CD4-positive, alpha-beta memory T cell (primary cell): ENCODE measurements at places on chromosomes 7 and 10. TPM values are rescaled to one million over a fixed set of nuclear protein-coding genes. Genes with fewer than 3 reads are reported as not detected.

DNA sequence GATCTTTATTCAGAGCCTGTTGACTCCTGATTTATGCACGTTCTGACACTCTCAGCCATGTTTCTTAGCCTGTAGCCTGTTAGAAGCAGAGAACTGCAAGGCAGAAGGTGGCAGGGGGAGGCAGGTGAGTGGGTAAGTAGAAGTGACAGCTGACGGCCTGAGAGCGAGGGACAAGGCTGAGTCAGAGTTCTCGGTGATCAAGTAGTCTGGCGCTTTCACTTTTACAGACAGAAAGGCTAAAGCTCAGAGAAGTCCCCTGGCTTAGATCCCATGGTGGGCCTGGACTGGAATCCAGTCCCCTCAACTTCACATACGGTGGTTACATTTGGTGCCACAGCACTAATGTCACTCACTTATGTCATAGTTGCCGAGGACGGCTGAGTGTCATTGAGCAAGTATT is 139.0 kb downstream of the TACC2 start:
- DNase-seq: no peak

- no peak for DNase-seq
Observed at GRCh38 chr10:78178940-78179339, 145.3 kb downstream of the RPS24 start.

CCDC6 gene
- 6.1 TPM for polyA plus RNA-seq

TUBB8 gene
- polyA plus RNA-seq: not detected

DNA sequence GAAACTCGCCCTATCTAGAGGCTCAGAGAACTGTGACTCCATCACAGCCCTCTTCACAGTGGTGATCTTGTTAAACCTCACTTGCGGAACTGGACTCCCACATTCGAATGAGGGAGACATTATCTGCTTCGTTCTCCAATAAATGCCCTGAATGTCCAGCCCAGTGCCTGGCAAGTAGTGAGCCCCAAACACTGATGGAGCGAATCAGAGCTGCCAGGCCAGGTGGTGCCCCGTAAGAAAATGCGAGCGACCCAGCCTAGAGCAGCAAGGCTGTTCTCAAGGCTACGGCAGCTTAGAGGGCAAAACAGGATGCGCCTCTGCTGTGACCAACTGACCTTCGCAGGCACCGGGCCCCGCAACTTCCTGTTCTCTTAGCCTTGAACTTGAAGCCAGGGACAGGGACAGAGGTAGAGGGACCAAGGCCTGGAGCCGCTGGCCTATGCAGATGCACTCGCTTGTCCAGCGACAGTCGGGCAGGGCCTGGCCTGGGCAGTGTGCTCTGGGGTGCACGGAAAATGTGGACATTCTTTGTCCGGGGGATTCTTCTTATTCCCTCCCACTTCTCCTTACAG is 217.6 kb downstream of the TCERG1L start:
- no peak for DNase-seq

- DNase-seq: no peak
Observed at GRCh38 chr10:113450046-113450804, 102.6 kb upstream of the HABP2 start.

GRCh38 chr7:117673839-117674238 is 194.0 kb downstream of the CFTR start:
- no peak for DNase-seq

- DNase-seq: no peak
Observed at GRCh38 chr10:125233726-125234125, 73.4 kb upstream of the CTBP2 start.

DNA sequence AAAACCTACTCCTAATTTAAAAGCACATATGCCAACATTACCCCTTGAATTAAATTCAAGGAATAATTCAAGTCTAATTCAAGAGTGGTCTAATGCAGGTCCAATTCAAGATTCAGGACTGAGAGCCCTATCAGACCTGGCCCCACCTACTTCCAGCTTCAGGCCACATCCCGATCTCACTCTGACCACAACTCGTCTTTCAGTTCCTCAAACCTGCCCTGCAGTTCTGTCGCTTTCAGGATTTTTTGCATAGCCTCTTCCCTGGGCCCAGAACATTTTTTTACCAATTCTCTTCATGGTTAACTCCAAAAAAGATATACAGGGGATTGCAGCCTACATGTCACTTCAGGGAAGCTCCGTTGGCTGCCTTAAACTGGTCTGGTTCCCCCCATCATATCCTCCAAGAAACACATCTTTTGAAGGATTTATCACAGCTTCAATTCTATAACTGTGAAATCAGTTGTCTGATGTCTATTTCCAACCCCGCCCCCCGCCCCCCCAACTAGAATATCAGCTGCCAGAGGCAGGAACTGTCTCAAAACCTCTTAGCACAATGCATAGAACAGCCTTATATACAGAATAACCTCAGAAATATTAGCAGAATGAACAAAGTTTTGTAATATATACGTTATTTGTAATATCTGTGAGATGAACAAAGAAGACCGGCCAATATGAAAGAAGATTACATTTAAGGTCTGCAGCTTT is 20.8 kb downstream of the CCDC6 start:
- no peak for DNase-seq

KLF14 gene
- polyA plus RNA-seq: not detected

GRCh38 chr10:9469663-9470205 is 1415.2 kb downstream of the GATA3 start:
- DNase-seq: no peak

GDF10 gene
- 0.75 TPM for polyA plus RNA-seq

DNA sequence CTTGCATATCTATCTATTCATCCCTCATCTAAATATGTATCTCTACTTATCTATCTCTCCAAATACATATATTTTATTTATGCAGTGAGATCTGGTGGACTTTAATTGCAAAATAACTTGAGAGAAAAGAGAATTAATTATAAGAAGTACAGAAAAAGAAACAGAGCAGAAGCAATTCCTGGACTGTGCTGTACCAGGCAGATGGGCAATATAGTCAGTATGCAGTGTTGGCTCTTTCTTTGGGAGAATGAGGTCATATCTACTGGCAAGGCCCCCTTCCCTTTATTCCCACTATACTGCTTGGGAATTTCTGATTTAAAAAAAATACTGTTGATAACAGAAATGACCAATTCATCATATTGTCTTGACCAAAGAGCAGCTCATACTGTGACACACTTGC is 49.0 kb upstream of the TOMM7 start:
- no peak for DNase-seq

- no peak for DNase-seq
Observed at GRCh38 chr7:38068461-38068860, 109.6 kb upstream of the STARD3NL start.

GRCh38 chr10:58807629-58808022 is 295.0 kb downstream of the BICC1 start:
- DNase-seq: no peak

CACNA2D1 gene
- not detected for polyA plus RNA-seq

GRCh38 chr10:88253622-88254021 is 329.5 kb downstream of the RNLS start:
- no peak for DNase-seq

- no peak for DNase-seq
Observed at GRCh38 chr10:97718659-97719142, 5.2 kb downstream of the MARVELD1 start.

DNA sequence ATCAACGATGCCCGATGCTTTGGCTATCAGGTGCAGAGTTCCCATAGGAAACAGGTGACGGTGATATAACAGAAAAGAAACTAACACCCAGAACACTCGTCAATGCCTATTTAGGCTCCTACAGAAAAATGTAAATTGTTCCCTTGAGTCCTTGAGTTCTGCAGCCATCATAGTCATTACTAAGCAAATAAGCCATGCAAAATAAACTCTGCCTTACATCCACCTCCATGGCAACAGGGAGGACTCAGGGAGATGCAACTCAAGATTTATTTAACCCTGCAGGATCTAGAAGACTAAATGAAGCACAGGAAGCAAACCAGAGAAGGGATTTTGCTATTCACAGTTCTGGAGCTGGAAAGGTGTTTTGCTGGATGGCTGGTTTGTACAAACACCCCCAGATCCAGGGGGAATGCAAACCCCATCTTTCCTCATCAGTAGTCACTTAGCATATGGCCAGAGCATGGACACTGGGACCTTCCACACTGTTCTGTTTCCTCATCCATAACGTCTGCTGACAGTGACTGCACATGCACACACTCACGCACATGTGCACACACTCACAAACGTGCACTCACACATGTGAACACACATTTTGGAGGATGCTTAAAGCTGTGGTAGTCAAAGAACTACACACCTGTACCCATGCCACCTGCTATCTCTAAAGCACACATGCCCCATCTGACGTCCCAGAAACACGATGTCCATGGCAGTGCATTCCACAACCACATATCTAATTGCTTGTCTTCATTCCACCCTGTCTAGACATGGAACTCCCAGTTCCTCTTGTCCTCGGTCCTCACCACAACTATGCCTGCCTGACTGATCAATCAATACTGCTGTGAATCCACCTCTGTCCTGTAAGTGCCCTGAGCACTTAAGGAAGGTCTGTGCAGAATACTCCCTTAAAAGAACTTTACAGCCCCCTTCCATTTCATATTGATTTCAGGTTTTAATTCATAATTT is 178.2 kb downstream of the COBL start:
- no peak for DNase-seq

- no peak for DNase-seq
Observed at GRCh38 chr7:55591282-55591931, 19.1 kb upstream of the VOPP1 start.

DNA sequence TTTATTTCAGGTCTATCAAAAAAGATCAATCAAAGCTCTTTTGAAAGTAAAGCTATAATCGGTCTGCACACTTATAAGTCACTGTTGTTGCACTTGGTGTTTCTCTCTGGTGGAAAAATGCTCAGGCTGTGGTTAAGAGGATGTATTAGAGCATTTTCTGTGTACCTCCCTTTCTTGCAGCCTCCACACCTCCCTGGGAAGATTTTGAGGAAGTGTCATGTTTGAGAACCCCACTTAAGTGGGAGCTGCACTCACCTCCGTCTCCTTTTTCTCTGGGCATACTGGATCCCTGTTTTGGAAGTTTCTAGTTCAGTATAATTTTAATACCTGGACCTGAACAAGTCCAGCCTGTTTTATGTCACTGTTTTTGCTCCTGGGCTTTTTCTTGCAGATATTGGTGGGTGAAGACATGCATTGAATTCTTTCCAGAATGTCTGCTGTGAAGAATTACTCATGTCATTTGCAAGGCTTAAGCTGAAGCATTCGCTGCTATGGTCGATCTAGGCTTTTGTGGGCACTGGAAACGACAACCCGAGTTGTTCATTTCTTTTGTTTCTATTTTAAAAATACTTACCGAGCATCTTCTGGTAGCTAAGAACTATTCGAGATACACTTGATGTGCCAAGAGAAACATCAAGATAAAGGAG is 36.6 kb downstream of the TCF7L2 start:
- no peak for DNase-seq

ADAM22 gene
- 1.8 TPM for polyA plus RNA-seq

AMZ1 gene
- 0.15 TPM for polyA plus RNA-seq

DNA sequence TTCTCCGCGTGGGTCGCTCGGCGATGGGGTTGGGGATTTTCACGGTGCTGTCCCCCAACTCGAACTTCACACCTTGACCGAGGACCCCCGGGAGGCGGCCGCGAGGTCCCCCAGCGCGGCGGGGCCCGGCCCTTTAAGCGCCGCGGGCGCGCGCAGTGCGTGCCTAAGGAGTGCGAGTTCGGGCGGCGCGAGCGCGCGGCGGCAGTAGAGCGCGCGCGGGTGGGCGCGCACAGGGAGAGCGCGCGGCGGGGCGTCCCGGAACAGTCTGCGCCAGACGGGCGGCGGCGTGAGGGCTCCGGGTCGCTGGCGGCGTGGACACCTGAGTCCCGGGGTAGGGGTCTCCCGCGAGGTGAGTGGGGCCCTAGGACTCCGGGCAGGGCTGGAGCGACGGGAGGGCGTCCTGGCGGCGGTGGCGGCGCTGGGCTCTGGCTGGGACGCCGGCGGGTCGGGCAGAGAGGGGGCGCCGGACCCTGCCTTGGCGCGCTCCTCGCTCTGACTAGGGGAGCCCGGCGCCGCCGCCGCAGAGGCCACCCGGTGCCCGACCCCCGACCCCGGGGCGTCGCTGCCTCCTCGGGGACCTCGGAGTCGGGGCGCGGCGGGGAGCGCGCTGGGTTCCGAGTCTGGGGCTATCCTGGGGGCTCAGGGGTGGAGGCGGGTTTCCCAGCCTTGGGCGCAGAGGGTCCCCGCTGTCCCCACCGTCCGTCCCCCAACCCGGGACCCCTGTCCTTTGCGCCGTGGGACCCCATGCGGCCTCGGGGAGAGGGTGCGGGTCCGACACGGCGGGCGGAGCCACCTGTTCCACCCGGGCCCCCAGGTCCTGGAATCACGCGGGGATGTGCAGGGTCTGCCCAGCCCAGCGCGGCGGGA is at the start of gene PROSER2:
Gene PROSER2, plus strand, starts transcription at position 235 of the 867 bp plus-strand sequence. CDS start 28,722 bp downstream, outside the sequence.
- DNase-seq: peak; percentile 39

GRCh38 chr7:41796331-41796730 is 93.4 kb upstream of the INHBA start:
- DNase-seq: no peak

MRLN gene
- not detected for polyA plus RNA-seq

ASAH2 gene
- polyA plus RNA-seq: 0.88 TPM

DNA sequence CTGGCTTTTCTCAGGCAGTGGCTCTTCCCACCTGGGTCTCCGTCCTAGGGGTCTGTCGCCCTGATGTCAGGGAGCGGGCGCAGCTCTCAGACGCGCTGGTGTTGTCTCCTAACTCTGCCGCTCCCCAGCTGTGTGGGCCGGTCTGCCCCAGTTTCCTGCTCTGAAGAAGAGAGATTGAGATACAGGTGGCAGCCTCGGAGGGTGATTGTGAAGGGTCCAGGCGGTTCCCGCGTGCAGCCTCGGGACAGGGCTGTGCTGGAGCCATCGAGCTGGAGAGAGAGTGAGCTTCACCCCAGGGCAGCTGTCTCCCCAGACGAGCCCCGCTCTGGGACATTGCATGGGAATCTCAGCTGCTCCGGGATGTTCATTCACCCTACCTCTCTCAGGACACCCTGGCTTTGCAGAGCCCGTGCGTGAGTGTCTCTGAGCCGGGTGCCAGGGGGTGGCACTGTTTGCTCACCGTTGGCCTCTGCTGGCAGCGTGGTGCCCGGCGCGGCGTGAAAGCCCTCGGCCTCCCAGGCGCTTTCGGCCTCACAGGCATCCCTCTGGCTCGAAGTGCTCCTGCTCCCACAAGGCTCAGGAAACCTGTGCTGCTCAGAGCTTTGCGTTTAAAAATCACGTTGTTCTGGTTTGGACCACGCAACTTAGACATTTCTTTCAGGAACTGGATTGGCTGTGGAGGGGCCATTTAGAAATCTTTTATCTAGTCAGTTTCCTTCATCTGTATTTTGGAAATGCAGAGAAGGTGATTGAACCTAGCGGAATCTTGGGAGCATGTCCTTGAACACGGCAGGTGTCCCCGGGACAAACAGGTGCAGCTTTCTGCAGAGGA is 33.8 kb upstream of the ZFAND2A start:
- no peak for DNase-seq

DNA sequence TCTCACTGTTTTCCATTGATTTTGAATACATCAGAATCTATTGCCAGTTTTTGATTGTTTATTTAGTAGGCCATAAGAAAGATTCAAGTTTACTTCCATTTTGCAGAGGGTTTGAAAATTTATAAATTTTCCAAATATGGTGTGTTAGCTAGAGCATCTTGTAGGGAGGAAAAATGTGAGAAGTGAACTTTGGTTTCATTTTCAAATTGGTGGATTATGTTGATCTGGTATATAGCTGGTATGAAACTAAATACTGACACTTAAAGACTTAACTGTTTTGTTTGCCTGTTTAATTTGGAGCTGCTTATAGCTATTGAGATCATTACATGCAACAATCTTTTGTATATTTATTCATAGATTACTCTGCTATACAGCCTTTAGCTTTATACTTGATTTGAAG is 108.1 kb downstream of the ADAM22 start:
- no peak for DNase-seq
